Endothelial cell (in vitro differentiated cells): ENCODE measurements at places on chromosomes 13 and 19.

- no peak for DNase-seq
Measured at GRCh38 chr13:100347968-100348367, 240.6 kb downstream of the GGACT start.

DNA sequence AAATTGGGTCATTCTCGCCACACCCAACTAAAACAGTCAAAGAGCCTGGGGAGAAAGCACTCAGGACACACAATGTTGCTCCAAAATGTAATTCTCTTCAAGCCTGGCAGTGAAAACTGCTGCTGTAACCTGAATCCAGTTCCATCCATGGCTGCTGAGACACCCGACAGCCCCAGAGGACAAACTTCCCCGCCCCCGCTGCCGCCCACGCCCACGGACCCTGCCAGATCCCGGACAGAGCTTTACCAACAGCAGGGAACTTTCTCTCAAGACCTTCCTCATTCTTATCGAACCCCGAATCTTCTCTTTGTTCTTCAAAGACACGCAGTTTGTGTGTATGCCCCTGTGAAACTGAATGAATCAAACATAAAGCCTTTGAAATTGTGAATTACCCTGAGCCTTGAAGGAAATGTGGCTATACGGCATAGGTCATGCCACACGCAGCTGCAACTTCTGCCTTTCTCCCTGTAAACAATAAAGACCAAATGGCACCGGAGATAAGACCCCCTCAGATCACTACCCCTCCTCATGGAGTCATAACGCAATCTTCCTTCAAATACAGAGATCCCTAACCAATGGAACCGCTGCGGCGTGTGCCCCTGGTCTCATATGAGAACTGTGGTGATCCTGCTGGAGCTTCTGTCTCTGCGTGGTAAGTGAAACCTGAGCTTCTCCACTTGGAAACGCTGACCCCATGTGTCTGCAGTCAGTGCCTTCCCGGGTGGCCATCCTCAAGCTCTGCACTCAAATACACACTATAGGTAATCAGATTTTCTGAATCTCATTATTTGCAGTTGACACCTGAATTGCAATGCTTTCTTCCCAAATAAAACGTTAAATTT, 4.8 kb upstream of the LAMP1 start:
- DNase-seq: peak; percentile 25

DNA sequence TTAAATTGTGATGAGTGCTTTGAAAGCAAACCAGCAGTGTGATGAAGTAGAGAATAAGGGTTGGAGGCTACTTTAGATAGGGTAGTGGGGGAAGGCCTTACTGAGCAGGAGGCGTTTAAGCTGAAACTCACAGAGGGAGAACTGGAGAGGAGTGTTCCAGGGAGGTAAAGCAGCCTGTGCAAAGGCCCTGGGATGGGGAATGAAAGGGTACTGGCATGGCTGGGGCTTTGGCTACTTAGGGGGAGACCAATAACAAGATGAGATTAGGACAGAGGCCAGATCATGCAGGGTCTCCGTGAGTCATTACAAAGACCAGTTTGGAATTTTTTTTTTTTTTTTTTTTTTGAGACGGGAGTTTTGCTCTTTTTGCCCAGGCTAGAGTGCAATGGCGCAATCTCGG, 1.1 kb downstream of the PPP5C start:
- DNase-seq: no peak

- DNase-seq: no peak
Measured at GRCh38 chr19:8075158-8076074, 22.9 kb downstream of the CCL25 start.

GRCh38 chr13:111327730-111328573, 7.5 kb downstream of the TEX29 start:
- no peak for DNase-seq

DNA sequence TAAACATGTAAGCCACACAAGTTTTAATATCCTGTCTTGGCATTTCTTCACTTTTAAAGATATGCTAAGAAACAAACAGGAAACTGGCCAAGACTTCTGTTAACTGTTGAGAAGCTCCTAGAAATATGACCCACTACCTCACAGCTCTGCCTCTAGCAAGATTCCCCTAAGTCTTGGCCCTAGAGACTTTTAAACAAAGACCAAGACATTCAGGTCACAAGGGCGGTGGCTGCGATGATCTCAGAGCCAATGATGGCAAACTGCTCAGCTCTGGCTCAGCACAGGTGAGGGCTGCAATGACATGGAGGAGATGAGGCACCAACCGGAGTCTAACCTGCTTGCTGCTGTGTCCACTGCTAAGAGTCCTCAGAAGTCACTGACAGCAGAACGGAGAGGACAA, 114.8 kb downstream of the SUCLA2 start:
- DNase-seq: no peak

- DNase-seq: no peak
Measured at GRCh38 chr13:50539791-50540530, 303.5 kb downstream of the DLEU7 start.

DNA sequence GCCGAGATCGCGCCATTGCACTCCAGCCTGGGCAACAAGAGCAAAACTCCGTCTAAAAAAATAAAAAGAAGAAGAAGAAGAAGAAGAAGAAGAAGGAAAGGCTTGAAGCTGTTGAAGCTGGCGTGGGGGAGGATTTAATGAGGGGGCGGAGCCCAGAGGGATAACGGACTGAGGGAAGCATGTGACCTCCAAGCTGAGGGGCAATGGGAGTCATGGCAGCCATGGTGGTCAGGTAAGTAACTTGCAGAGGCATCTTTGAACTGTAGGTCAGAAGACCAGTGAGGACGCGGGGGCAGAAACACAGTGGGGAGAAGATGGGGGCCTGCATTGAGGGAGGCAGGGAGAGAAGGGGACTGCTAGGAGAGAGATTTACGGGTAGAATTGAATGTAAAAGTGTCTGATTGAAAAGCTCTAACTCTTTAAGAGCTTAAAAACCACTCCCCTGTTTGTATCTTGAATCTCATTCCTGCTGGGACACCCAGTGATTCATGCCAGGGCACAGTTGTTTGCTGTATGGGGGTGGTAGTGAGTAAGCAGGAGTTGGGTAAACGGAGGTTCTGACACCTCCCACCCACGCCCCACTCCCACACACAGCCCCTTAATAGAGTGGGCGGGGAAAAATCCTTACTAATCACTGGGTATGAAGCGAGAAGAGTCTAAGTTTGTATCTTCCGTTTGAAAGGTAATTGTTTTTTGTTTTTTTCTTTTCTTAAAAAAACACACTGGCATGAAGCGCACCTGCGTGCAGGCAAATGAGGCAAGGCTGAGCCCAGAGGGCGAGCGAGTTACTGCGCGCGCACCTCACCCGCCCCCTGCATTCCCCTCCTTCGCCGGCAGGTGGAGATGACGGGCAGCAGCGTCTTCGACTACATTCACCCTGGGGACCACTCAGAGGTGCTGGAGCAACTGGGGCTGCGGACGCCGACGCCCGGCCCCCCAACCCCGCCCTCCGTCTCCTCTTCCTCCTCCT, 13.0 kb downstream of the TMEM160 start:
- DNase-seq: peak; percentile 94

- no peak for DNase-seq
Measured at GRCh38 chr19:39936020-39936419, 1.6 kb upstream of the FCGBP start.

GRCh38 chr13:25692099-25692498, 320.3 kb downstream of the ATP8A2 start:
- DNase-seq: no peak

DNA sequence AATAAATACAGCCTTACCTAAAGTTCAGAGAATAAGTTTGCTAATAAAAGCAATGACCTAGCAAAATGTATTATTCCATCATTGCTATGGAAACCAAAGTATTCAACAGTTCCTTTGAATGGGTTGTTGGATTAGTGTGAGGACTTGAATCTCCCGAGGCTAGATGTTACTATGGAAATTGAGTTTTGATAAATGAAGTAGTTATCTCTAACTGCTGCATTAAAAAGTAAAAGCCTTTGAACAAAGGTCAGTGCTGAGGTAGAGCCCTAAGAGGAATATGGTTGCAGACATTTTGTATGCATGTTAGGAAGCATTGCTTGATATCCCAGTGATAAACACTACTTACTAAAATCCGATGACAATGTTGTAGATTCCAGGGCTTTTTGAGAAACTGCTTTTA, 6.2 kb downstream of the KLF5 start:
- no peak for DNase-seq

GRCh38 chr13:57899096-57899495, 267.6 kb downstream of the PCDH17 start:
- DNase-seq: no peak

DNA sequence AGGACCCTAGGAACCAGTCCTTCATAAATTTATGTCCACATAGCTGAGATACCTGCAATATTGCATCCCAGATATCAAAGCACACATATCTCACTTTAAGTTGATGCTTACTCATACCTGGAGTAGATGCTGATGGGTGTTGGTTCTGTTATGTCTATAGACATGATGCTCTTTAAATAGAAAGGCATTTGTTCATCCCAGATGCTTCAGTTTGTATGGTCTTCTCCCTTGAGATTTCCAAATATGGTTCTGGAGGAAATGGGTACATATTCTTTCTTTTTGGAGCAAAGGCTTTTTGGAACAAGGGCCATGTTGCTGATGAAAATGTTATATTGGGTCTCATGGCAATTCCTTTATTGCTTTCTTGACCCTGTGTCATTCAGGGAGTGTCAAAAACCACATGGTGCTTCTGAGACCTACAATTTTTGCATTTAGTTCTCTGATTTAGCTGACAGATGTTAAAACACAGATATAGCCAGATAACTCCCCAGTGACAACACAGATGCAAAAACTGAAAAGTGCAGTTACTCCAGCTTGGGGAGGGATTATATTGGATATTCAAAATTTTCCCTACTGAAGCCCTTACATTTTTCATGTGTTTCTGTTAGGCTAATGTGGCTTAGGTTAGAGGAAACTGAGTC, 211.4 kb downstream of the KCNRG start:
- DNase-seq: no peak

DNA sequence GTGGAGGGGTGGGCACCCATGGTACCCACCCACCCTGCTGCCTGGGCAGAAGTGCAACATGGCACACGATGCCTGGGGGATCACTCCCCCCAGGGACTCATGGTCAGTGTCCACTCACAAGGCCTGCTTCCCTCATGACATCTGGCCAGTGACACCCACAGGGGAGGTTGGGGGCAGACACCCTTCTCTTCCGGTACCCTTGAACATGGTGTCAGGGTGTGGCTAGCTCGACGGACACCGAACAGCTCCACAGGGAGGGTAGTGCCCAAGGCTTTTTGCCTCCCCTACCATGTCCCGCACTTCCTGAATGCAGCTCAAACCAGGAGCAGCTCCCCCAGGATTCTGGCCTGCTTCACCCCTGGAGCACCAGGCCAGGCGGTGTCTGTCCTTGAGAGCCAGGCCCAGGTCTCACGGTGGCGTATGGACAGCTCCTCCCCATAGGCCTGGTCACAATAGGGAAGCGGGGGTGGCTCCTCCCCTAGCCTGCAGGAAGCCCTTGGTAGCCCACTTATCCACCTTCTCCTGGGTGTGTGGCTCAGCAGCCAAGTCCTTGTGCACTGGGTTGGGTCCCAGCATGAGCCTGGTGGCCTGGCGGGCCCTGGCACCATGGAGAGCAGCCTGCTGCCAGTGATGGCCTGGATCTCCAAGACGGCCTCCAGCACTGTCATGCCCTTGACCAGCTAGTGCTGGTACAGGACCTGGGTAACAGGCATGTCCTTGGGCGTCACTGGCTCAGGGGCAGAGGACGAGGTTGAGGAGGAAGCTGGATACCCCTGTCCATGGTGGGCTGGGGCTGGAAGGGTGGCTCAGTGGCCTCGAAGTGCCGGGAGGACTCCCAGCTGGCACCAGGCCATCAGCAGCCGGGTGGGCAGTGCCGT, 7.8 kb downstream of the ACP4 start:
- DNase-seq: no peak

- DNase-seq: no peak
Measured at GRCh38 chr13:84038001-84038400, 155.7 kb upstream of the SLITRK1 start.

DNA sequence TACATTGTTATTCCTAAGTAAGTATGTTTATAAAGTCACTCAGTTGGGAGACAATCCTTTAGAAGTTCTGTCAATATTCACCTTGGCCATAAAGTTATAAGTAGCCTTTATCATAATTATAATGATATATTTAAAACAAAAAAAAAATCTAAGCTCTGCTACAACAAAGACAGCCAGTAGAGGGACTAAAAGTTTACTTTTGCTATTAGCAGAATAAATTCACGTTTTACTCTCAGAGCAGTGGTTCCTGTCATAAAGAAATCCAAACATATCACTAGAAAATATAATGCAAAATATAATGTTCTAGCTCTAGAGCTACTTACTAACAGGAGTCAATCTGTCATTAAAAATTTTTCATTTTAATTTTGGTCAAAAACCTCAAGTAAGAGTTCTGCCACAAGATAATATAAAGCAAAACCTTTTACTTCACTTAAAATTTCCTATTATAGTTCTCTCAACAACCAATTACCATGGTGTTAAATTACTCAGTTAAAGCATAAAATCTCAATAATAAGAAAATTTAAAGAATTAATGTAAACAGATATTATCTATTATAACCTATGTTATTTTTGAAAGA, 17.7 kb downstream of the INTS6 start:
- DNase-seq: no peak

GRCh38 chr13:111844222-111844671, 222.7 kb upstream of the SOX1 start:
- DNase-seq: no peak

- peak; percentile 56 for DNase-seq
Measured at GRCh38 chr13:72255908-72256307, 388.9 kb upstream of the DACH1 start.

DNA sequence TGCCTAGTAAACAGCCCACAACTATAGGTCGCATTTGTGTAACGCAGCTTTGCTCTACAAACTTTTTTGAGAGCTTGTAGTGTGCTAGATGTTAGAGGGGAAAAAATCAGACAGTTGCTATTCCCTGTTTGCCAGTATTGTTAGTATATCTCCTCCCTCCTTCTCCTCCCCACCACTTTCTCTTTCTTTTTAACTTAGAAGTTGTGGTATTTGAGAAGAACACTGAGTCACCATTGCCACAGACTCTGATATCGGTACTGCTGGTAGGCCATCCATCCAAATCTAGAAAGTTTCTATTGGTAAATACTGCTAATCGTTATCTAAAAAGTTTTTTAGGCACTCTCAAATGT, 666 bp downstream of the POMP start:
- no peak for DNase-seq

GRCh38 chr19:246551-246950, 44.7 kb downstream of the PLPP2 start:
- DNase-seq: no peak

GRCh38 chr13:74444864-74445479, 310.8 kb upstream of the KLF12 start:
- DNase-seq: no peak

- no peak for DNase-seq
Measured at GRCh38 chr13:70613295-70613694, 505.0 kb upstream of the KLHL1 start.

GRCh38 chr19:18468517-18468916, 30.6 kb upstream of the ISYNA1 start:
- no peak for DNase-seq

- no peak for DNase-seq
Measured at GRCh38 chr13:31903111-31903815, 128.3 kb upstream of the FRY start.
